B cell (primary cell): ENCODE measurements at places on chromosomes 1 and 21. TPM values are rescaled to one million over a fixed set of nuclear protein-coding genes. Genes with fewer than 3 reads are reported as not detected.

GRCh38 chr1:201032408-201032807 lies 8.9 kb upstream of the KIF21B start:
- DNase-seq, result no peak

- DNase-seq, result no peak
Observed at GRCh38 chr1:48371598-48371997, 100.4 kb downstream of the SPATA6 start.

DNA sequence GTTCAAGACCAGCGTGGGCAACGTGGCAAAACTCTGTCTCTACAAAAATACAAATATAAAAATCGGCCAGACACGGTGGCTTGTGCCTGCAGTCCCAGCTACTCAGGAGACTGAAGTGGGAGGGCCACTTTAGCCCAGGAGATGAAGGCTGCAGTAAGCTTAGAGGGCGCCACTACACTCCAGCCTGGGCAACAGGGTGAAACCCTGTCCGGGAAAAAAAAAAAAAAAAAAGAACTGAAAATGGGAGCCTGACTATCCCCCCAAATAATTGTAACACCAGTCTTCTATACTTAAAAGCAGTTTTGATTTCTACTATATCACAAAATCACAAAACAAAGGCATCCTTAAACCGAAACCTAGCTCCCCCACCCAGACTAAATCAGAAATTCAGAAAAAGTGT lies 60.3 kb downstream of the CDC42BPA start:
- DNase-seq, result no peak

- DNase-seq, result no peak
Observed at GRCh38 chr1:85404408-85404807, 60.6 kb downstream of the DDAH1 start.

GRCh38 chr1:181179987-181180365 lies 91.5 kb downstream of the IER5 start:
- DNase-seq, result no peak

The DNAJC28 gene
- 2.4 and 2.5 TPM in 2 replicates for total RNA-seq
